Stimulated activated CD8-positive, alpha-beta memory T cell treated with anti-CD3 and anti-CD28 coated beads, Interleukin-15, amount 100 ng/mL, for 4 hours (primary cell): ENCODE measurements at places on chromosomes 12 and 14.

- DNase-seq, result no peak
Measured at GRCh38 chr12:124191024-124191359, 103.9 kb upstream of the RFLNA start.

DNA sequence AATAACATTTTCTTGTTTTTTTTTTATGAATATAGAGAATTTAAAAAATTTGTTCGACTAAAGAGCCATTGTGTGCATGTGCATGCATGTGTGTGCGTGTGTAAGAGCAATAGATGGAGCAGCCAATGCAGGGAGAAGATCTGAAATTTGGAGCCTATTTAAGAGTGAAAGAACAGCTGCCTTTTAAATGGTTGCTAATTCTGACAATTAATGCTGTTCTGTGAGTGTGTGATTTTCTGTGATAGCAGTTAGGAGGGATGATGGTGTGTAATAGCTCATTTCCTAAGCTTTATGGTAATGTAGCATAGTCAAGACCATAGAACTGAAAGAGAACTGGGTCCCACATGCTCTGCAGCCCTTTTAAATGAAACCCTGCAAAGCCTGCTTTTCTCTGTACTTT, 137.9 kb downstream of the NRXN3 start:
- no peak for DNase-seq

DNA sequence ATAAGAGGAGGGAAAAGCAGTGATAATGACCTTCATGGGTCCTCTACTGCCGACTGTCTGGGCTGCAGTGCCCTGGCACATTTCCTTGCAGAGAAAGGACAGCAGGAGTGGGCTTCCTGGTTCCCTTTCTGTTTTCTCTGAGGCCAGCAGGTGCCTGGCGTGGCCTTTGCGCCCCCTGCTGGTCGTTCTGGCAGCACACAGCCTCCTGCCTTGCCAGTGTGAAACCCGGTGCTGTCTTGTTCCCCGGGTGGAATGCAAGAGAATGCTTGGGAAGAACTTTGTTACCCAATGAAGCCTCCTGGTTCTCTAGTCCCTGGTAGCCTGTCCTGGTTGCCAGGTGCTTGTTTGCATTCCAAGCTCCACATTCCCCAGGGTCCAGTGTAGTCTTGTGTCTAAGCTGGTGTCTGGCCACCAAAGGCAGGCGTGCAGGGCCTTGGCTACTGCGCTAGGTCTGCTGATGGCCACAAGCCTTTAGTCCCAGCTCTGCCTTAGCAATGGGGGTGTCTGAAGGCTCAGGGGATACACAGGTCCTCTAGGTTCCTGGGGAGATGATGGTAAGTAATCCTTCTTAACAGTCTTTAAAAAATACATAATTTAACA, 1392.4 kb upstream of the TMEM132C start:
- DNase-seq, result peak; percentile 16

- DNase-seq, result no peak
Measured at GRCh38 chr12:62766496-62766895, 168.5 kb downstream of the PPM1H start.

DNA sequence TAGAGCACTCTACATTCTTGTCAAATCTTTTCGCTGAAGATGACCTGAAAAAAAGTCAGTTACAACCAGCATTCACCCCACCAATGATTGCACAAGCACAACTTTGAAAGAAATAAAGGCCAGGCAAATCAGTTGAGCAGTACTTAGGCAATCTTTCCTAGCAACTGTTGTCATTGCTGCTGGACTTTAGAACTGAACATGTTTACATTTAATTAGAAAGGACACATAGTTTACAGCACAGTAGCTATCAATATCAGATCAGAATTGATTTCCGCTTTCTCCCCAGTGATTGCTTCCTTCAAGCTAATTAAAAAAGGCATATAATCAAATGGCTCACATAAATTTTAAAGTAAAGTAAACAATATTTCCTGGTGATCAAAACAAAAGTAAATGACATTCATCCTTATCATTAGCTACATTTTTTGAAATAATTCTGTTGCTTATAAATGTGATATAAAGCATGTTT, 128.4 kb downstream of the FOXA1 start:
- DNase-seq, result no peak
